Stimulated activated CD4-positive, alpha-beta T cell treated with anti-CD3 and anti-CD28 coated beads, Interleukin-4, amount 100 ng/mL, for 4 hours (primary cell): ENCODE measurements at places on chromosomes 5 and 9.

GRCh38 chr9:110123341-110124095 is 84.4 kb downstream of the C9orf152 start:
- DNase-seq, result no peak

DNA sequence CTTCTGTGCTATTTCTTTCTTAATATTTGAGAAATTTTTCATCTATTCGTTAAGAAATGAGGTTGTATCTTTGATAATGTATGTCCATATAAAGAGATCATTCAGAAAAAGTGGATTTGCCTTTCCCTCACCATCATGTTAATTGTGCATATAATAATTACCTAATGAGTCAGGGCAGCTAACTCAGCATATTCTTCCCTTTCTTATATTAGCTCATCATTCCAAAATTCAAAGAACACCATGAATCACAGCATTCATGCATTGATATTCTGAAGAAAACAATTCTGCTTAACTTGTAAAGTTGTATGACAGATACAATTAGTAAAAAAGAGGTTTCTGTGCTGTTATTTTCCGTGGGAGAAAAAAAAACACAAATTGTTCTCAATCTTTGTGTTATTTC is 630.6 kb downstream of the TLE1 start:
- no peak for DNase-seq

DNA sequence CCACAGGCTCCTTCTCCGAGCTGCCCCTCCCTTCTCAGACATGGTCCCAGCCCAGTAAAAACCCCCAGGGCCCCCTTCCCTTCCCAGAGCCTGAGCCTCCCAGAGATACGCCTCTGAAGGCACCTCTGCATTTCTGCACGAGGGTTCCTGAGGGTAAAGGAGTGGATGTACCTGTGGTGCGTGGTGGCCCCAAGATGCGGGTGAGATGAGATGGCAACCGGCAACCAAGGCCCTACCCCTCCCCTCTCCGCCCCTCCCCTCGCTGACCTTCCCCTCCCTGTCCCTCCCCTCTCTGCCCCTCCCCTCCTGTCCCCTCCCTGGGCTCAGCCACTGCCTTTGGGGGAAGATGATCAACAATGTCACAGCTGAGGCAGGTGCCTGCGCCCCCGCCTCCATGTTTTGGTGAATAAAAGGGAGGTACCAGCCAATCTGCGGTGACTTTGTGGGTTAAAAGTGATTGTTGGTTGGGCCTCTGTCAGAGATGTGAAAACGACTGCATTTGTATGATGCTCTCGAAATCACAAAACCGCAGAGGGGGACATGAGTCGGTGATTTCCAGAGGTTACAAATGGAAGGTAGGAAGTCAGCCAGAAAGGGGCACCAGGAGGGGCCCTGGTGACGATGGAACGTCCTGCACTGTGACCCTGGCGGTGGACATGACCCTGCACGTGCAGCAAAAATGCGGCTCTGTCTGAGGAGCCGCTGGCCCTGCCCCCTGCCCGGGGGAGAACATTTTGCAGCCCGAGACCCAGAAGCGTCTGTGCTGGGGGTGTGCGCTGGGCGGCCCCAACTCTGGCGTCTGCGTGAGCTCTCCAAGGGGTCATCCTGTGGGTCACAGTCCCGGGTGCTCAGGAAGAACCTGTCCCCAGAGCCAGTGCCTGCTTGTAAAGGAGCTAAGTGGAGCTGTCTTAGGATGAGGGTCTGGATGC is 3.7 kb downstream of the LCN9 start:
- DNase-seq, result no peak

GRCh38 chr9:92525306-92525705 is 10.5 kb downstream of the ECM2 start:
- DNase-seq, result no peak

DNA sequence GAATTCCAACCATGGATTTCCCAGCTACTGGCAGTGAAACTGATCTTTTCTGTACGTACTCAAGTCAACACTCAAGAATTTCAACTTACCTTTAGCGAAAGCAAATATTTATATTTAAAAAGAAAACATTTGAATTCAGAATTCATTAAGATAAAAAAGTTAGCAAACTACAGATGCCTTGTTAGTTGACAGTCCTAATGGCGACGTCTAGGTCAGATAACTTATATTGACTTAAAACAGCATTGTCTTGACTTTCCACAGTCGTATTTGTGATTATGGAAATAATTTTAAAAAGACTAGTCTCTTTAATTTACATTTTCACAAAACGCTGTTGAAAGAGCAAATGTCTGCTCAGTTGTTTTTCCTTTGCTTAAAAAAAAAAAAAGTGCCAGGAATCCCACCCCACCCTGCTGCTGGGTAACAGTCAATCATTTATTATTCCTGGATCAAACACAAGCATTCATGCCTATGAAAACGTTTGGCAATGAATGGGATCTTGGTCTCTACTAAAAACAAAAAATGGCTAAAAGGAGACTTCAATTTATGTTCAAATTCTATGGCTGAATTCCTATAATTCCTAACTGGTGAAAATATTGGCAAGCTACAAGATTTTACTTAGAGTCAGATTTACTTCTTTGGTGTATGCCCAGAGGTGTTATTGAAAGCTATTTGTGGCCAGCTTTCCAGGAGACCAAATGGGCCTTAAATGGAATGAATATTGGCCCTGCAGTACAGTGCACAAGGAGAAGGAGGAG is 22.0 kb downstream of the OR2S2 start:
- no peak for DNase-seq

- DNase-seq, result no peak
Observed at GRCh38 chr5:141876628-141877355, 1.4 kb downstream of the PCDH1 start.

DNA sequence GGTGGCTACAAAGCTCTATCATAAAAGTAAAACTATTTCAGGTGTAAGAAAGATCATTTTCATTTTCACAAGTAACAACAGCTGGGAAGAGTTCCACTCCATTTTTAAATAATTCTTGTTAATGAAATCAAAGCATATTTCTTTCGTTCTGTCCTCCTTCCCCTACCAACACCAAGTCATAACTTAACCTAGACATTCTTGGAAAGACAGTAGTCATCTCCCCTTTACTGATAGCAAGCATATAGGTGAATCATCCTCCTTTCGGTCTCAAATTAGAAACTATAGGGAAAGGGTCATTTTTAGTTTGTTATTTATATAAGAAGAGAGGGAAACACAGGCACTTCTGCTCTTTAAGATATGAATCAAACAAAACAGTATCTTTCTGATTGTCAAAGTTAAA is 38.2 kb downstream of the MPDZ start:
- no peak for DNase-seq

GRCh38 chr9:4327504-4328191 is 27.8 kb upstream of the GLIS3 start:
- DNase-seq, result no peak

GRCh38 chr5:54603372-54603771 is 85.8 kb downstream of the SNX18 start:
- no peak for DNase-seq

DNA sequence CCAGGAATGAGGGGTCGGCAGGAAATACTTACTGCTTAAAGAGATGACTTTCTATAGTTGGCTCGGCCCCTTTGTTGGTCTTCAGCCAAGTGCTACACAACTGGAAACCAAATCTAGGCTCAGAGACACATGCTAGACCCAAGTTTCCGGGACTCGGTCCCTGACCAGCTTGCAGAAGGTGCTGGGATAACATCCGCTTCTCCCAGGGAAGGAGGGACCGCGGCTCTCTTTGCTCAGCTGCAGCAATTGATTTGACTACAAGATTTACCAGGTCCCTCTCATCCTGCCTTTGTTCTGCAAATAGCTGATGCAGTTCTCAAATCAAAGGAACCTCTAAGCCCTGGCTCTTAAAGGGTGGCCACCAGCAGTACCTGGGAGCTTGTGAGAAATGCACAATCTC is 314.7 kb downstream of the MLLT3 start:
- no peak for DNase-seq

DNA sequence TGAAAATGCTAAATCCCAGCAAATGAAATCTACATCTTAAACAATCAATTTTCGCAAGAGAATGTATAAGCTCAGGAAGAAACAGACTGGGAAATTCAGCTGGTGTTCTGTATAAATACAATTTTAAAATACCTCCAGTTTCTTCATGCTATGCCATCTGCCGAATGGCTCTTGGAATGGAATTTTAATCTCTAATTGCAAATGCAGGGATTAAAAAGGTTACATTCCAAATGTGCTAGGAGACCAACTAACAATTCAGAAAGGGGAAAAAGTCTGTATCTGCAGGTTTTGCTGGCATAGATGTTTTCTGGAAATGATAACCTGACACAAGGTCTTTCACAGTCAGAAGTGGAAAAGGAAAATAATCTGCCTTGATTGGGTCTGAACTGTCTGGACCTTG is 379.7 kb downstream of the MAT2B start:
- DNase-seq, result no peak

DNA sequence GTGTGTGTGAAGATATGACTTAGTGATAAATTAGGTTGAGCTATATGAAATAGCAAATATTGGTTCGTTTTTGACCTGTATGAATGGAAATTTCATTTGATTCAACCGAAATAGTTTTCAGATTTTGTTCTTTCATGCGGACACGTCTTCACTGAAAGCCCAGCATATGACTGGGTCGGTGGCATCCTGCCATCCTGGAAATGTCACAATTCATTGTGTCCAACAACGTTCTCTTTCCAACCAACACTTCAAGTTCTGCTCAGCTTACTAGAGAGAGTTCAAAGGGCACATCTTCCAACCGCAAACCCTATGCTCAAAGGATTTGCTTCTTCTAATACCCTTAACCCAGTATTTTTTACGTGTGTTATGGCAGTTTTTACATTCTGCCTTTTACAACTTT is 252.5 kb downstream of the NTRK2 start:
- DNase-seq, result no peak

GRCh38 chr5:89053547-89053946 is 170.6 kb upstream of the MEF2C start:
- no peak for DNase-seq

DNA sequence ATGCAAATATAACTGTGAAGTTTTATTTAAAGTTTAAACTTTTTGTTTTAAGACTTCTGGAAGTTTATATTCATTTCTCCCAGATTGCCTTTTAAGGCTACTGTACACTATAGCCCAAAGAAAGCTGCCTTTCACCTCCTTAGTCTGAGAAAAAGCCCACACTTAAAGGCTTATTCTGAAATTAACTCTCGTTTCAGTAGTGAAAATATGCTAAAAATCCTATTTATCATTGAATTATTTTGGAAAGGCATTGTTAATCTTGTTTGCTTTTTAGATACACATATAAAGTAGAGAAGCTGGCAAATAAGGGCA is 3.3 kb upstream of the PURA start:
- no peak for DNase-seq

DNA sequence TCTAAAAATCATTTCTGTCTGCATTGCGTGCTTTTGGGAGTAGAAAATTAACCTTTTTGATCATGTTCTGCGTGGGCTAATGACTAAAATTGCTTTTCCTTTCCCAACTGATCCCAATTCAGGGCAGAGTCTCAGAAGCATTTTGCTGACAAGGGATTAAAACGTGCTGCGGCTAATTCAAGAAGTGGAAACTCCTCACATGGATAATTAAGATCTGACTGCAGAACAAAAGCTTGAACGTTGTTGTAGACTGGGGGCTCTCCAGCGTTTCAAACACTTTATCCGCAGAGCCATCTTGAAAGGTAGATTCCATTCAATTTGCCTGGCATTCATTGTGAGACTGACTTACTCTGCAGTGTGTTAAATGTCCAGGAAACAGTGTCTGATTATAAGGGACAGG is 485.3 kb upstream of the DMAC1 start:
- no peak for DNase-seq
